Dorsolateral prefrontal cortex (tissue), 122 donors: ENCODE measurements at places on chromosomes 6 and 20.

GRCh38 chr6:43020052-43020705 is 1.2 kb upstream of the RRP36 start:
- DNase-seq, result no peak

- DNase-seq, result no peak
These were observed 19.9 kb upstream of the POPDC3 start for GRCh38 chr6:105199711-105200110.

DNA sequence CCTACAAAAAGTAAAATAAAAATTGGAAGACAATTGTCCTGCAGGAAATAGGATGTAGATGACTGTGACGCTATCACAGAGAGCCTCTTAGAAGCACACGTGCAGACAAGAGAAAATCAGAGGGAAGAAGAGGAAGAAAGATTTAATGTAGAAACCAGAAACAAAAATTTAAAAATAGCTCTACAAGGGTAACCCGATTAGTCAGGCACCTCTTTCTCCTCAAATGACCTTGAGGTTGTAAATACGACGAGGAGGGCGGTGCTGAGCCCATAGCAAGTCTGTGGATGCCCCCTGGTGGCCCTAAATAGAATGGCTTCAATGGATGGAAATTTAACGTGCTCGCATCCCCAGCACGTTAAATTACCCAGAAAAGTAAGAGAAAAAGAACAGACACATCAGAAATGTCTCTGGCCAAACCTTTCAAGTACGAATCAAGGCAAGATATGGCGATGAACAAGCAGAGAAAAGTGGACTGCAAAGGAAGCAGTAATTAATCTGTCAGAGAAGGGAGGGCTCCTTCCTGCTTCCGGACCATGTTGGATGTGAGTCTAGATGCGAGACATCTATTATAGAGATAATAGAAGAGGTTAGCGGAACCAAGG is 4.2 kb upstream of the PRPH2 start:
- DNase-seq, result peak; percentile 83

GRCh38 chr6:7820288-7820835 is 90.2 kb downstream of the TXNDC5 start:
- no peak for DNase-seq

GRCh38 chr20:19565736-19566135 is 192.3 kb upstream of the RIN2 start:
- DNase-seq, result no peak

DNA sequence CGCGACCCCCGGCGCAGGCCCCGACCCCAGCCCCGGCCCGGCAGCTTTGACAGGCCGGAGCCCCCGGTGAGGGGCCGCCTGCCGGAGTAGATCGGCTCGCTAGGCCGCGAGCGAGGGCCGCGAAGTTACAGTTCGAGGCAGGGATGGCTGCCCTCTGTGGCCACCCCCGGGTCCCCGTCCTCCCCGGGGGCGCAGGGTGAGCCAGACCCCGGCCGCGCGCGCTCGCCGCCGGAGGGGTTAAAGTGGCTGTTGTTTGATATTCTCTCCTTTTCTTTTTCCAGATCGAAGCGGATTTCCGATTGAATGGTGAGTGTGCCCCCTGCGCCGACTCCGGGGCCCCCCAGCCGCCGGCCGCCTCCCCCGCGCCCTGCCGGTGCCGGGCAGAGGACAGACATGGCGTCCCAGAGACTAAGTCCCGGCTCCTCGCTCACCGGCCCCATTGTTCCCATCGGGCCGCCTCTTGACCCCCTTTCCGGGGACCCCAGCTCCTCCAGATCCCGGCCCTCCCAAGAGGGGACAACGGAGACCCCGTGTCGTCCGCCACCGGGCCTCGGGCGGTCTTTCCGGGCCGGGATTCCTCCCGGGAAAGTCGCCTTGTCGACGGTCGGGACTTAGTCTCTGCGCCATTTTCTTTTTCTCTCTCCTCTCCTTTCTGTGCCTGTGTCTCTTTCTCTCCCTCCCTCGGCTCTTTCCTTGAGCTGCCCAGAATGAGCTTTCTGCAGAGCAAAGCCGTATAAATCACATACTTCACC is 704 bp downstream of the TOP1 start:
- no peak for DNase-seq

GRCh38 chr20:542777-543368 is 717 bp downstream of the CSNK2A1 start:
- DNase-seq, result no peak

- no peak for DNase-seq
These were observed 11.8 kb upstream of the SNPH start for GRCh38 chr20:1254254-1254653.

DNA sequence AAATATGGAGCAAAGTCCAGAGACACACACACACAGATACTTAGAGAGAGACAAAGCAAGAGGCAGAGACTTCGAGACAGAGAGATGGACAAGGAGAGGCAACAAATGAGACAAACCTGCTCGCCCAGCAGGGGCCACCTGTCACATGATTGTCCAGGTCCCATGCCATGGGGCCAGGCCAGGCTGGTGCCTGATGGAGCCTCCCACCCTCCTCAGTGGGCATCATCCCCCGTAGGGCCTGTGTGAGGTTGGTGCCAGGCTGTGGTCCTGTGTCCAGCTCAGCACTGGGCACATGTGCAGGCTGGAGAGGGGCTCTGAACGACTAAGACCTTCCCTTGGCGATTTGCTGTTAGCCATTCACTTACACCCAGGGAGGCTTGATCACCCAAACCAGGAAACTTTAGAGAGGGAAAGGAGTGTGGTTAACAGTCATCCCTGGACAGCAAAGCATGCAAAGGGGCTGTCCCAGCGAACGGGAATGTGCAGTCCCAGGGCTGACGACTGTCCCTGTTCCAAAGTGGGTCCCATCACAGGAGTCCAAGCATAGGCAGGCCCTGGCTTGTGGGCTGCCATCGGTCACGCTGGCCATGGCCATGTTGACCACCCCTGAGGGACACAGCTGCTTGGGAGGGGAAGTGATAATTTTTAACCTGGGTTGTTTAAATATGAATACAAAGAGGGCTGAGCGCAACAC is 38.4 kb upstream of the PHACTR3 start:
- no peak for DNase-seq

- no peak for DNase-seq
These were observed 19.4 kb downstream of the QRSL1 start for GRCh38 chr6:106648651-106649308.

- no peak for DNase-seq
These were observed 529.7 kb upstream of the CITED2 start for GRCh38 chr6:139904158-139904533.

DNA sequence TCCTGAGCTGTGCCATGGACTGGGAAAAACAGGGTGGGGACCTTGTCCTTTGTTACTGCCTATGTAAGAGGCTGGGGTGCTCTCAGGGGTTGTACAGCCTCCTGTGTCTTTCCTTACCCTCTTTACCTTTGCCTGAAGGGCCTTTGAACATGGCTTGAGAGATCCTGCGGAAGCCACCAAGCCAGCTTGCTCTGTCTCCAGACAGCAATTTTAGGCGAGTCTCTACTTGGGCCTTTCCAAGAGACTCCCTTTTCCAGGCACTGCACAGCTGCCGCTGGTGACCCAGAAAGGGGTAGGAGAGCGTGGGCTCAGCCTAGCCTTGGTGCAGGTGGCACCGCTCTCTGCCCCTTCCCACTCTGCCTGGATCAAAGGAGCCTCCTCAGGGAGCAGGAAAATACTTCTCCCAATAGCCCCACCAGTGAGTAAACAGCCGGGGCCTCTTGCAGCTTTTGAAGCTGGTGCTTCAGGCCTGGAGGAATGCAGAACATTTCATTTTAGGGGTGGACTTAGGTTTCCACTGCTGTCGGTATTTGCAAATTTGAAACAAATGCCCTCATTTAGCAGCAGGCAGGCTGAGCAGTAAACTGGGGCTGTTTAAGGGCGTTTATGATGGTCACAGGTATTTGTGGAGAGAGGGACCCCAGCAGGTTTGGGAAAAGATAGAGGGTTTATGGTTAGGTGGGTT is 13.9 kb downstream of the PTK7 start:
- no peak for DNase-seq

DNA sequence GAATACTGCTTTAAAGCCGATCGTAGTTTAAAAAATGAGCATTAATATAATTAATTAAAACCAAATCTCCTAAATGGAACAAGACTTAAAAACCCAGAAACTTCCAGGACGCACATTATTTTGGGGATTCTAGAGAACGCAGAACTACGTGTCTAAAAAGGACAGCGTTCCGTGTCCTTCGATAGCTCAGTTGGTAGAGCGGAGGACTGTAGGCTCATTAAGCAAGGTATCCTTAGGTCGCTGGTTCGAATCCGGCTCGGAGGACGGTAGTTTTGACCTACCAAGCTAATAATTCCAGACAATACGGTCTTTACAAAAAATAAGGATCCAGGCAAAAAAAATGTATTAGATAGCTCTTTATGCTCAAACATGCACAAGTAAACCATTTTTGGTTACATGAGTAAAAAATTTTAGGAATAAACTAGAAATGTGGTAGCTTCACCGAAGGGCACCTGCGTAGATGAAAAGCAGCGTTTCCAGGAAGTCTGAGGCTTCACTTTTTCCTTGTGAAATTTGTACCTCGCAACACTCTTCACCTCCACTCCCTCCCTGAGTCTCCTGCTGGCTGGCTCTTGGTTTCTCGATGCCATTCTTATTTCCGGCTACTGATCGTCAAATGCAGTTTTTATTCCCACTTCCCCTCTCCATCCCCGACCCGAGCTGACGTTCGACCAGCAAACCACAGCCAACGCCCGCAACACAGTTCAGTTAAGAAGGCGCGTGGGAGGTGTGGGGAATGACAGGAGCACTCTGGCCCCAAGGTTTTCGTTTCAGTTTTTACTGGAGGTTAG is 19.6 kb upstream of the ABT1 start:
- no peak for DNase-seq

DNA sequence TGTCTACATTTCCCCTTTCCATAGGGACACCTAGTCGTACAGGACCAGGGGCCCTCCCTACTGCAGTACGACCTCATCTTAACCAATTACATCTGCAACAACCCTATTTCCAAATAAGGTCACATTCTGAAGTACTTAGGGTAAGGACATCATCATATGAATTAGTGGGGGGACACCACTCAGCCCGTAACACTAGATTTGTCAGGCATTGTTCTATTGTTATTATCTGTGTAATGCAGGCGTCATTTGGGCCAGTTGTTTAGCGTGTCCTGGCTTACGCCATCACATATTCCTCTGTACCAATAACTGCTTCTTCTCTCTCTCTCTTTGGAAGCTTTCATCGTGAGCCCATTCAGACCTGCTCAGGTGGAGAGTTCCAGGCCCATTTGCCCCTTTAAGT is 89.3 kb downstream of the CAP2 start:
- DNase-seq, result no peak

DNA sequence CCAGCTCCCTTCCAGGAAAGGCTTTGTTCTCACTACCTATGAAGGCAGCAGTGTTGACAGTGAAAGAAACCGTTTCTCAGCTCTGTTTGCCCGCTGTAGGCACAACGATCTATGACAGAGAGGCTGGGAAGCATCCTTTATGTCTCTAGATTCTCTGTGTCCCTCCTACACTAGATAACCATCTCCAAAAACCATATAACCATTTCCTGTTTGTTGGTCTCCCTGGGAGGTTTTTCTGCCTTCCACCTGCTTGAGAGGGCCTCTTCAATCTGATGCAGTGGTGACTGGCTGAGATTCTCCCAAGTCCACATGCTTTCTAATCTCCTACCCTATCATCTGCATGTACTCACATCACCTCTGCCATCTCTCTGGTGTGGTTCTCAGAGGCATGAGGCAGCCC is 32.0 kb upstream of the TMEM217 start:
- no peak for DNase-seq

DNA sequence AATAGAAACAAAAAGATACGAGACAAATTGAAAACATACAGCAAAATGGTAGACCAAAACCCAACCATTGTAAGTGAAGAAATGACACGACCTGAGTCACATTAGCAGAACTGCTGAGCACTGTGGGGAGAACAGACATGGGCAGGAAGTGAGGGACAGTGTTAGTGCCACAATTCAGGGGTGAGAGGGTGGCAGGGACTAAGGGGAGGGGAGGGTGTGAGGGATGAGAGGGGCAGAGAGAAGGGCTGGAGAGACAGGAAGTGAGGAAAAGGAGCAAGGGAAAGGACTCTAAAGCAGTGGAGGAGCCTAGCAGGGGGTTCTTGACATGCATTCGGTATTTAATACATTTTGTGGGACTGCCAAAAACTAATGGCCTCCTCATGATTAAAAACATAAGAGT is 45.0 kb upstream of the TRIM26 start:
- DNase-seq, result no peak

GRCh38 chr6:18039481-18039880 is 52.0 kb upstream of the KIF13A start:
- no peak for DNase-seq

- no peak for DNase-seq
These were observed 7.5 kb downstream of the BCAS1 start for GRCh38 chr20:54062812-54063280.

DNA sequence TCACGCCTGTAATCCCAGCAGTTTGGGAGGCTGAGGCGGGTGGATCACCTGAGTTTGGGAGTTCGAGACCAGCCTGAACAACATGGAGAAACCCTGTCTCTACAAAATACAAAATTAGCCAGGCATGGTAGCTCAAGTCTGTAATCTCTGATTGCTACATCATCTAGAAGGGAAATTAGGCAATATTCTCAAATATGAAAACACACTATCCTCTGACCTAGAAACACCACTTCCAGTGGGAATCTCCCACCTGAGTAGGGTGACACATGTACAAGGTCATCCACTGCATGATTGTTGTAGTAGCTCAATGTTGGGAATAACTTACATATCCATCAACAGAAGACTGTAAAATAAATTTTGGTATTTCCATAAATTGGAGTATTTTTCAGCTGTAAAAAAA is 19.1 kb upstream of the SIRPD start:
- DNase-seq, result no peak

DNA sequence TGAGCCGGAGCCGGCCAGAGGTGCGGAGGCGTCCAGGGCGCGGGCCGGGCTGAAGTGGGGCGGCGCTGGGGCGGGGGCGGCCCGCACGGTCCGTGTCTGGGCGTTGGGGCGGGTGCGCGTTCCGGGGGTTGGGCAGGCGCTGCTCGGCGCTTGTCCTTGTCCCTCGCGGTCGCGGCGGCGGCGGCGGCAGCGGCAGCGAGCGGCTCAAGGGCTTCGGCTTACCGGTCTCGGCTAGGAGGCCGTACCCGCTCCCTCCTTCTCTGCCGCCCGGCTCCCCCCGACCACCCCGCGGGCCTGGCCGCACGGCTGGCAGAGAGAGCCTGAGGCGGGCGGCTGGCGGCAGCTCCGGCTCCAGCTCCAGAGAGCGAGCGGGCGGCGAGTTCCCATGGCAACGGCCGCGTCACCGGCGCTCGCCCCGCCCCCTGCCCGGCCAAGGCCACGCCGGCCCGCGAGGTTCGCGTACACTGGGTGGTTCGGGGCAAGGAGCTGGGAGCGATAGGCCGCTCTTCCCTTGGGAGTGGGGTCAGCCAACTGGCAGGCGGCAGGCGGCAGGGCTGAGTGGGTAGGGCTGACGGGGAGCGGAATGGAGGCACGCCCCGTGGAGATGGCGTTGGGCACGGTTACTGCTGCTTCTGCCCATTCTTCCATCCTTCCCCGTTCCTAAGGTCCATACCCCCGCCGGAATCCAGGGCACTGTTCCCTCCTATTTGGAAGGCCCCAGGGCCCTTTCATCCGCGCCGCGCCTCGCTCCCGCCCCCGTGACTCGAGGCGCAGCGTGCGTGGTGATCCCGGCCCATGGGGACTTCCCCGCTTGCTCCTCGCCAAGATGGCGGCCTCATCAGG is at the start of gene LRRC73:
TSS of gene LRRC73 (minus strand) at position 363 of the 843 bp plus-strand sequence. CDS start 561 bp downstream, outside the sequence.
- DNase-seq, result peak; percentile 86
